ENCODE measurements at places on chromosomes 2 and 18.
A peak's percentile ranks its signal among the peaks of the same experiment; 100 is the strongest.

GRCh38 chr2:174486563-174487107, at the start of gene GPR155:
Gene GPR155 (minus strand): TSS chr2:174487029. CDS start chr2:174481956, 5,073 bp downstream.
- DNase-seq, result peak; percentile 19

DNA sequence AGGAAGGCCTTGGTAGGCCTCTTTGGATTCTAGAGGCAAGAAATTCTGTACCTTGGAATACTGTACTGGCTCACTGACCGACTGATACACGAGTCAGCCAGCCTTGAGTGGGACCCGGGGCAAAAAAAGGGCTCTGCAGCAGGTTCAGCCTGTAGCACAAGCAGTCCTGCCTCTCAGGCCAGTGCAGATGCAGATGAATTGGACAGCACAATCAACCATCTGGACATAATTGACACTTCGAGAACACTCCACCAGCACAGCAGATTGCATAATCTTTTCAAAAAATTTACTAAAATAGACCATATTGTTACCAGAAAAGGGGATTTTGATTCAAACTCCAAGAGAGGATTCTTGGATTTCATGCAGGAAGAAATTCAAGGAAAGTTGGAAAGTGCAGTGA, 241.6 kb downstream of the RPIA start:
- no peak for DNase-seq

DNA sequence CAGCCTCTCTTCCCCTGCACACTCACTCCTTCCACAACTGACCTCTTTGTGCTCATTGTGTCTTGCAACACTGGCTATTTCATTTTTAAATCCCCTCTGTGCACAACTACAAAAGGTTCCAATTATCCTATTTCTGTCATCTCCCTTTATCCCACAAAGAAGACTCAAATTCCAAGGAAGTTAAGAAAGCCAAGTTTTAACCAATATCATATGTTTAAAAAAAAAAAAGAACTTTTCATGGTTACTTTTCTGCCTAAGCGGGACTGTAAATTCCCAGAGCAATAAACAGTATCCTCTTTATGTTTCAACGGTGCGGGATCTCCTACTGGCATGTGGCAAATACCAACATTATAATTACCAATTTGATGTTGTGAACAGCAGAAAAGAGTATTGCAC, 83.8 kb downstream of the DOCK10 start:
- DNase-seq, result no peak

DNA sequence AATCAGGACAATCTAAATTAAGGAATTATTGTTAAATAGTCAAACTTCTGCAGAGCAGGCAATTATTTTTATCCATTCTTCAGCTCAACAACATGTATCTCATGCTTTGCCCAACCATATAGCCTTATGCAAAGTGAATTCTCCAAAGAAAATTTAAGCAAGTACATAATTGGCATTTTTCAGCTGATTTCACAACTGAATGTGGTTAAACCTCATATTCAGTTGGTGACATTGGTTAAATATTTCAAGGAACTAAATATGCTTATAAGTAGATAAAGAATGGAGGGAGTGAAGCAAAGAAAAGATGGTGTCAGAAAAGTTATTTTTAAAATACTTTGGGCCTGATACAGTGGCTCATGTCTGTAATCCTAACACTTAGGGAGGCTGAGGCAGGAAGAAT, 816.2 kb downstream of the NRXN1 start:
- no peak for DNase-seq

DNA sequence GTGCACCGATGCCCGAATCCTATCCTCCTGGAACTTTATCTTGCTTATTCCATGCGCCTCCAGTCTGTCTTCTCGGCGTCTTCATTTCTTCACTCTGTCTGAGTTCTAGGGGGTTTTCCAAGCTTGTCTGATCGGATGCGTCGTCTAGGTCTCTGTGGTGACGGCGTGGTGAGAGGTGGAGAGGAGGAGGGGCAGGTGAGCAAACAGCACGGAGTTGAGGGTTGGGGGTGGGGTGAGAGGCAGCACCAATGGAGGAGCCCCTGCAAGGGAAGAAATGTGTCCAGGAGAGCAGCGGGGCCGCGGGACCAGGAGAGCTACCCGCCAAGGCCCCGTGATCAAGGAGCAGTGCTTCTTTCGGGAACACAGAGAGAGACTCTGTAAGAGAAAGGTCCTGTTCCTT, 131.3 kb upstream of the TWIST2 start:
- DNase-seq, result no peak

- no peak for DNase-seq
These were observed 53.1 kb upstream of the STK39 start for GRCh38 chr2:168300460-168300859.

DNA sequence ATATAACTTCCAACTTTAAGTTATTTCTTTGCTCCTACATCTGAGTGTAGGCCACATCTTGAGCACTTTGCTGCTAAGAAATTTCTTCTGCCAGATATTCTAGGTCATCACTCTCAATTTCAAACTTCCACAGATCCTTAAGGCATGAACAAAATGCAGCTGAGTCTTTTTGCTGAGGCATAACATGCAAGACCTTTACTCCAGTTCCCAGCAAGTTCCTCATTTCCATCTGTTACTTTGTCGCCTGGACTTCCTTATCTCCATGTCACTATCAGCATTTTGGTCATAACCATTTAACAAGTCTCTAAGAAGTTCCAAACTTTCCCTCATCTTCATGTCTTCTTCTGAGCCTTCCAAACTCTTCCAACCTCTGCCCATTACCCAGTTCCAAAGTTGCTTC, 1077.3 kb upstream of the TMEFF2 start:
- no peak for DNase-seq

DNA sequence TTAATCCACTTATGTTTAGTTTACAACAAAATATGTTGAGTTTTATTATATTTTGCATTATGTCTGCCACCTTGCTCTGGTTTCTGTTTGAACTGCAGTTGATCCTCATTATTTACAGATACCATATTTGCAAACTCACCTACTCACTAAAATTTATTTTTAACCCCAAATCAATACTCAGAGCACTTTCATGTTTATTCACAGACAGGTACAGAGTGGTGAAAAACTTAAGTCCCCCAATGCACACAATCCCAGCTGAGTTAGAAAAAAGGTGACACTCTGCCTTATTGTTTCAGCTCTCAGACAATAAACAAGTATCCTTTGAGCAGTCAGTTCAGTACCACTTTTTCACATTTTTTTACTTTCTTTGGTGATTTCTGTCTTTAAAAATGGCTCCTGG, 13.7 kb downstream of the GCG start:
- no peak for DNase-seq

GRCh38 chr2:79640001-79640400, 127.2 kb downstream of the CTNNA2 start:
- no peak for DNase-seq

DNA sequence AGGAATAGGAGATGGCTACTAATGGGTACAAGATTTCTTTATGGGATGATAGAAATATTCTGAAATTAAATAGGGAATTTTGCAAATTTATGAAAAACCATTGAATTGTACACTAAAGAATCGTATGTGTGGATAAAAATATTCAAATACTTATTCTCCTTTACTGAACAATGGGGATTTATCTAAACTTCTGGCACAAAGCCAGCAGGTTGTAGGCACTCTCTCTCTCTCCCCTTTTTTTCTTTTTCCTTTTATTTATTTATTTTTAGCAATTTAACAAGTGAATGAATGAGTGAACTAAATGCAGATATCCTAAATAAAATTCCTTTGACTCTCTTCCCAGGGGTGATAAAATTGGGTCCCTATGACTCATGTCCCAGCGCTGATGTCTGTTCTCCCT, 21.9 kb upstream of the SCYGR2 start:
- DNase-seq, result no peak

- no peak for DNase-seq
These were observed 21.0 kb upstream of the L3MBTL4 start for GRCh38 chr18:6435731-6436130.

DNA sequence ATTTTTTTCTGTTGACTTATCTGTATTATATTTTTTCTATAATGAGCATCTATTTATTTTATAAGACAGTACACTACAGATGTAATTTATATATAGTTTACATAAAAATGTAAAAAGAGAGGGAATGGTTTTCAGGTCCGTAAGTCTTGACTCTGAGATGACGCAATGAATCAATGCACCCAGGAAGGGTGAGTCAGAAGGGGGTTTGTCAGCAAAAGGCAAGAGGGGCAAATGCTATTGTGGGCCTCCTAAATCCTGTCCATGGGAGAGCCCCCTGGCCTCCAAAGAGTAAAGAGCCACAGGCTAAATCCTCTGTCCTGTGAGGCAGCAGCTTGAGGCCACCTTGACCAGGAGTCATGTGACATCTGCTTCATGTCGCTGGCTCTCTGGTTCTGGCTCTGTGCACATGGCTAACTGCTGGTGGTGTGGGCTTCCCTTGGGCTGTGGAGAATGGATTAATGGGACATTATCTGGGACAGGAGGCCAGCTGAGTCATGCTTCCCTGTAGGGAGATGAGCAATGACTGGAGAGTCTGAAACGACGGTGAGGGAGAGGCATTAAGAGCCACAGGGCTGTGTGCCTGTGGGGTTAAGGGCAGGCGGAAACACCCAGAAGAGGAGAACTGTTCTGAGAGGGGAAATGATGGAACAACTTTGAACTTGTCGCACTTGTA, 22.8 kb upstream of the ASB18 start:
- DNase-seq, result no peak

DNA sequence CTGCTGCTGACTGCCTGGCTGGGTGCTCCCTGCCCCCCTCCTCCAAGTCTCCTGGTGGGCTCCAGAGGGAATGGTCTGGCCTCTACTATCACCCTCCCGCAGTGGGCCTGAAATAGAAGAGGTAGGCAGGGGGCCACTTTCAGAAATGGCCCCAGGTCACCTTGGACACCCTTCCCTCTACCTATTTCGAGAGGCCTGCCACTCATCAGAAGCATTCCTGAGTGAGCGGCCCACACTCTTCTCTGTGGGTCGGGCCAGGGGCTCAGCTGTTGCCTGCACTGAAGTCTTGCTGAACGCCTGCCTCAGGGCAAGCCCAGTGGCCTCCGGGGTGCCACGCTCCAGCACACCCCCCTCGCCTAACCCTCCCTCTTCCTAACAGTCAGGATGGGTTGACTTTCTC, 124.9 kb downstream of the TNS1 start:
- DNase-seq, result no peak

- no peak for DNase-seq
These were observed 66.3 kb downstream of the FIGN start for GRCh38 chr2:163669506-163669905.

All from NCI-H1436 (cell line).